Mesothelial cell of epicardium (in vitro differentiated cells): ENCODE measurements at places on chromosomes 1 and 21.
A peak's percentile ranks its signal among the peaks of the same experiment; 100 is the strongest.

- no peak for DNase-seq
These were observed 14.0 kb downstream of the PRDM15 start for GRCh38 chr21:41865002-41865777.

- no peak for DNase-seq
These were observed 130.6 kb downstream of the HHIPL2 start for GRCh38 chr1:222417264-222417663.

DNA sequence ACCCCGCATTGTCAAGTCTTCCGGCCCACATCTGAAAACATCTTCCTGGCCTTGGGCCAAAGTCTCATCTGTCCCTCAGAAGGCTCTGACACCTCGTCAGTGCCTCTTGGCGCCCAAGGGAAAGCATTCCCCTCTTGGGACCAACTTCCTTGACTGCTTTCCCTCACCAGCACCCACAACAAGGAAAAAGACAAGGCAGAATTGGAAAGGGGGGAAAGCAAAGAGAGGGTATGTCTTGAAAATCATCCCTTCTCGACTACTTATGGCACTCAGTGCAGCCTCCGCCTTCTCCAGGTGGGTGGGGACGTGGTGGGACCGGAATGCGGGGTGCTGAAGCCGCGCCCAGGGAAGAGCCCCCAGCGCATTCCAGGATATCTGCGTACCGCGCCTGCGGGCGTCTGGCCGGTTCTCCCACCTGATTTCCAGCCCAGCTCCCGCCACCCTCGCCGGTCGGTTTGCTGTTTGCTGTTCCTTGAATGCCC lies 554 bp upstream of the SLC39A1 start:
- DNase-seq: peak; percentile 75

DNA sequence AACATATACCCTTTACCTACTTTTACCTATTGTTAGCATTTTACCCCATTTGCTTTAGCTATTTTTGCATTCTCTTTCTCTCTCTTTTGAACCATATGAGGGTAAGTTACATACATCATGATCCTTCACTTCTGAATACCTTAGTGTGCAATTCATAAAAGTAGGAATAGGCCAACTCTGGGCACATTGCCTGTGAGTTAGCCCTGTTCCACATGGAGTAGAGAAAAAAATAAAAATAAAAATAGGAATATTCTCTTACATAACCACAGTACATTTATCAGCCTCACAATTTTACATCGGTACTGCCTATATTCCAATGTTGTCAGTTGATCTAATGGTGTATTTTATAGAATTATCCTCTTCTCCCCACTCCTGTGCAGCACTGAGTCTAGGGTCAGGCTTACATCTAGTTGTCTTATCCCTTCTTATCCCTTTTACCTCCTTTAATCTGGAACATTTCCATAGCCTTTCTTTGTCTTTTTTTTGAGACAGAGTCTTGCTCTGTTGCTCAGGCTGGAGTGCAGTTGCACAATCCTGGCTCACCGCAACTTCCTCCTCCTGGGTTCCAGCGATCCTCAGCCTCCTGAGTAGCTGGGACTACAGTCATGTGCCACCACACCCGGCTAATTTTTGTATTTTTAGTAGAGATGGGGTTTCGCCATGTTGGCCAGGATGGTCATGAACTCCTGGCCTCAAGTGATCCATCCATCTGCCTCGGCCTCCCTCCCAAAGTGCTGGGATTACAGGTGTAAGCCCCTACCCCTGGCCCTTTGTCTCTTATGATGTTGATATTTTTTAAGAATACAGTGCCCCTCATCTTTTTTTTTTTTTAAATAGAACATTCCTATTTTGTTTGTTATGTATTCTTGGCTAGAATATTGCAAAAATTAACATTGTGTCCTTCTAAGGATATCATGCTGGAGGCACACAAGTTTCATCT lies 11.1 kb upstream of the SLC30A1 start:
- DNase-seq: no peak

DNA sequence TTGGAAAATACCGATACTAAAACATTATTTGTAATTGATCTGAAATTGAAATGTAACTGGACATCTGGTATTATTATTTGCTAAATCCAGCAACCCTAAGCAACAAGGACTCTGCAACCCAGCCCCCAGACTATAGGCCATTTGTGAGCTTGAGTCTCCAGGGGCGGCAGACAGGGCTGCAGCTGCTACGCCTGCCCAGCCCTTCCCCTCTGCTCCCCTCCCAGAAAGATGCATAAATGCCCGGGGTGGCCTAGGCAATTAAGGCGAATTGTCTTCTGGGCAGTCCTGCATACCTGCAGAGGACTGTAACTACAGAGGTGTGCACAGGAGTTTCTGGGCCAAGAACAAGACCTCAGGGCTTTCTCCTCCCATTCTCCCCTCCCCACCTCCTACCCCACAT lies 41.2 kb upstream of the LBR start:
- no peak for DNase-seq

DNA sequence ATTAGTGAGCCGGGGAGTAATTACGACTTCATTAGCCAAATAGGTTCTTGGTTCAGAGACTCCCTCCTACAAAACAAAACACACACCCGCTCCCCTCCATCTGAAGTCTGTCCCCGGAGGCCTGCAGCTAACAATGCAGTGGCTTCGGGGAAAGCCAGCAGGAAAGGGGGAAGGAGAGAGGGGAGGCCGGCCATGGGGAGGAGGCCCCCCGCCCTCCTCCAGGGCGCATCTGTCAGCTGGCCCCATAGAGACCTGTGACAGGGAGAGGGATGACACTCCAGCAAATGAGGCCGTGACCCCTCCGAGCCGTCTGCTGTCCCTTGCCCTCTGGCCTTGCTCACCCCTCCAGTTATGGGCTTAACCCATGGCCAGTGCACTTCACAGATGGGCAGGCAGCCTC lies 12.1 kb upstream of the CNTN2 start:
- DNase-seq: no peak

- no peak for DNase-seq
These were observed 10.8 kb downstream of the CD46 start for GRCh38 chr1:207762622-207763021.

DNA sequence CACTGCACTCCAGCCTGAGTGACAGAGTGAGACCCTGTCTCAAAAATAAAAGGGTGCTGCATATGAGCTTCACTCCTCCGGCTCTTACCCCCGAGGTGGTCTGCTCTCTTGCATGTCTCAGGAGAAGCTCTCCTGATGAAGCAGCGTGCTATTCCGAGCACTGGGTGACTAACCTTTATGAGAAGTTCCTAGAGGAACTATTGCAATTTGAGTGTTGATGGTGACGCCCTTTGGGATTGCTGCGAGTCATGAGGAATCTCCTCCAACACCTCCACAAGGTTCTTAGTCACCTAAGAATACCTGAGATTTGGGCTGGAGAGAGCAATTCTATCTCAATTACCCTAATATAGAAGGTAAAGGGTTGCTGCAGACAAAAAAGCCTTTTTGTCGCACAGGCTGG lies 40.8 kb upstream of the TINAGL1 start:
- DNase-seq: no peak

DNA sequence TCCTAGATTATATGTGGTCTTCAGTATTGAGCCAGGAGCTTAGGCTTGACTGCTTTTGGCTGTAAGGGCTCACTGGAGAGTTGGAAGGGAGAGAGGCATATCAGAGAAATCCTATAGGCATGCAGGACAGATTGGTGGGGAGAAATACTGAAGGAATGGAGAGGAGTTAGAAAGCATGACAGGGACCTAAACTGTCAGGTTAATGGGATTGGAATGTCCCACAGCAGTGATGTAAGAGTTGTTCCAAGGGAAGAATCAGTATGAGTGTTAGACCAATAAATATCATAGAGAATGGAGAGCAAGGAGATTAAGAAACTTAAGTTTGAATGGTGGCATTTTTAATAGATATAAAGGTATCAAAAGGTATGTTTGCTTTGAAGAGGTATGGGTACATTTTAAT lies 39.7 kb downstream of the SLC35A3 start:
- no peak for DNase-seq

- no peak for DNase-seq
These were observed 1237.2 kb downstream of the PLA2G4A start for GRCh38 chr1:188065917-188066316.

DNA sequence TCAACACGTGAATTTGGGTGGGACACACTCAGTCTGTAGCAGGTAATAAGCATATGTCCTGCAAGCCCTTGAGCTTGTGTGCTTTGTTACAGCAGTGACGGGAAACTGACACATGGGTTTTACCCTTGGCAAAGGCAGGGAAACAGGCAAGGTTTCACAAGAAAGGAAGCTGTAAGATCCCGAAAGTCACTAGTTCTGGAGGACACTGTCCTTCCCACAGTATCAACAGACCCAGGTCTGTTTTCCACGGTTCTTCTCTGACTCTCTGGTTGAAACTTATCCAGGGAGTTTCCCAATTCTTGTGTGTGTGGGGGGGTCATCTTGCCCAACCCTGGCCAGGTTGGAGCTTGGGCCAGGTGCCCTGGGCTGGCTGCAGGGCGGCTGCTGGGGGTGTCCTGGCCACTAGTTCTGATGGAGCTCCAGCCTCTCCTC lies 29.3 kb upstream of the ZBTB21 start:
- DNase-seq: no peak

- no peak for DNase-seq
These were observed 218.2 kb downstream of the NRIP1 start for GRCh38 chr21:14846621-14847020.

- DNase-seq: no peak
These were observed 4.7 kb downstream of the POGK start for GRCh38 chr1:166843769-166844596.

GRCh38 chr1:13487957-13488356 lies 25.8 kb downstream of the LRRC38 start:
- no peak for DNase-seq

GRCh38 chr1:52669696-52670095 lies 28.5 kb downstream of the COA7 start:
- no peak for DNase-seq

- DNase-seq: no peak
These were observed 101.8 kb downstream of the TMEM53 start for GRCh38 chr1:44572572-44572879.
